WERI-Rb-1 (cell line): ENCODE measurements at places on chromosomes 5 and 9.

GRCh38 chr5:96936431-96937320 lies 796 bp downstream of the LNPEP start:
- peak; percentile 38 for DNase-seq

DNA sequence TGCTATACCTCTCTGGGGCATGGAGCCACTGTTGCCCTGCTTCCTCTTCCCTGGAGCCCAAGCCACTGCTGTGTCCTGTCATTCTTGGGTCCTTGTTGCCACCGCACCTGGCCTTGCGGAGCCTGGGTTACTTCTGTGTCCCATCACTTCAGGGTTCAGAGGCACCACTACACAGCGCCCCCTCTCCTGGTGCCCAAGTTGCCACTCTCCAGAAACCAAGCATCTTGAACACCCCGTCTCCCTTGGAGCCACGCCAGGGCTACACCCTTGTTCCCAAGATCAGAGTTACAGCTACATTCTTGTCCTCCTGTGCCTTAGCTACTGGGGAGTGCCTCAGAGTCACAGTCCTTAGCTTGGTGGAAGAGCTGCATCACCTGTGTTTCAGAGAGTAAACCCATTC lies 147.2 kb upstream of the CD180 start:
- no peak for DNase-seq

DNA sequence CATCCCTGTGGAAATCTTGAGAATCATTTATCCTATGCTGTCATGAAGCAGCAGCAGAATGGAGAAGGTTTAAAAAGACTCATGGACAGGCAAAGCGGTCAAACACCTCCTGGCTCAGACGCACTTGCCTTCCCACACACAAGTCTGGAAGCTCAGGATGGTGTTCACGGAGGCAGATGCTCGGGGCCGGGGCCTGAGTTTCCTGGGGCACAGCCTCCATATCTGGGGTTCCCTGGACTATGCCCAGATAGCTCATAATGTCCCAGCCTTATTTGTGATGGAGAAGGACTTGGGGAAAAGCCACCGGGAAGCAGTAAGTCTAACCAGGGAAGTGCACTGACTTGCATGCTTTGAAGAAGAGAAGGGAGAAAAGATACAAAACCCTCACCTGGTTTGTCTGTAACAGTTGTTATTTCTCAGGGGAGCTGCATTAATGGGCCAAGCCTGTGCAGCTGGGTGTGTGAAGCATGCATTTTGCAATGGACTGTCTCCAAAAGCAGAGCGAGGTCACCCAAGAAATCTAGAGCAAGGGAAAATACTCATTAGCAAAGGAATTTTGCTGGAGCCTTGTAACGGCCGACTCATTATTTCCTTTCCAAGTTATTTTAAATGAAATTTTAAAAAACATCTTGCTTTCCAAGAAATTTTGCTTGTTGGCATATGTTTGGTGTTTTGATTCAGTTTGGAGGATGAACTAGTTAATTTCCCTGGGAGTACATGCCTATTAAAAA lies 3.4 kb downstream of the S1PR3 start:
- DNase-seq: no peak

DNA sequence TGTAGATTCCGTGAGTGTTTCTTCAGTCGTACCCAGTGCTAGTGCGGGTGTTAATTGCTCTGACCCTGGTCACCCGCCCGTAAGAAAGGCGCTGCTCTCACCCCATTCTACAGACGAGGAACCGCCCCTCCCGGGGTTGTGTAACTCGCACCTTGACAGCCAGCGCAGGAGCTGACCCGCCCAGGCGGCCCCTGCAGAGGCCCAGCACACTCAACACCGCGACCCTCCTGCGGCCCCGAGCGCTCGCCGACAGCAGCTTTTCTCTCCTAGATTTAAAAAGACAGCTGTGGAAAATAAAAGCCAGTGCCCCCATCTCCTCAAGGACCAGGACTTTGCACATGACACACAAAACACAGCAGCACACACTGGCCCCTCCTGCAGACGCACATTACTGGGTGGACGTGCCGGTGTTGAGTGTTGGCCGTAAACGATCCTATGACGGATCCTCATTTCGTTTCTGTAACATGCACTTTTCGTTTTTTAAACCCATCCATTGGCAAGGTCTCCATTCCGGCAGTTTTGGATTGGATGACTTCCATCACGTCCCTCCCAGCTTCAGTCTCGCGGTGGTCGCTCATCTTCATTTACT lies 22.9 kb downstream of the OR2V2 start:
- DNase-seq: no peak

GRCh38 chr9:129487658-129488483 lies 133.0 kb downstream of the C9orf50 start:
- DNase-seq: peak; percentile 47

DNA sequence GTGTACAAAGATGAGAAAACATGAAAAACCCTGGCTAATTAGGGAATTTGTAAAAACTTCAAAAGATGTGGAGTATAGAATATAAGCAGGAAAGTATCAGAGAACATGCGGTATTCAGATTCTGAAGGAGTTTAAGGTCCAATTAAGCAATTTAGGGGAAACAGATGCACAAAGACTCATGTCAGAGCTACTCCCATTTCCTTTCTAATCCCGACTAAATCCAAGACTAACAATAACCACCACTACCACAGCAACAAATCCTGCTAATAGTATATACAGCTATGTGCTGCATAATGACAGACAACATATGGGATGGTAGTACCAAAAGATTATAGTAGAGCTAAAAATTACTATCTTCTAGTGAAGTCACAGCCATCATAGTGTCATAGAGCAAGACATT lies 102.1 kb downstream of the LURAP1L start:
- DNase-seq: no peak

- no peak for DNase-seq
Observed at GRCh38 chr5:32586276-32586599, 881 bp downstream of the SUB1 start.

DNA sequence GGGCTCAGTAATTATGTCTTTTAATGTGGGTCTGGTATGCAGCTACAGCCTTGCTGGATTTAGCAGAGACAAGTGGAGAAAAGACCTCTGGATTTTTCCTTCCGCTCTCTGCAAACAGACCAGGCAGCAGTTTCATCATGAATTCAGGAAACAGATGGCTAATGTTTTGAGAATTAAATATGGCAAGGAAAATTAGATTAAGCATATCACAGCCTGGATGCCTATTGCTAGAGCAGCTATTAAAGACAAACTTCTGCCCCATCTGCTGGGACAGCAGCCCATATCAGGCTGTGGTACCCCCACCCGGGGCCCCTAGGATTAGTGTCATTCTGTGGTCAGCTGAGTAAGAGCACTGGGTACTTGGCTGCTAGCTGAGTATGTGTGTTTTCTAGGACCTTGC lies 6.2 kb downstream of the SKP2 start:
- DNase-seq: peak; percentile 75

DNA sequence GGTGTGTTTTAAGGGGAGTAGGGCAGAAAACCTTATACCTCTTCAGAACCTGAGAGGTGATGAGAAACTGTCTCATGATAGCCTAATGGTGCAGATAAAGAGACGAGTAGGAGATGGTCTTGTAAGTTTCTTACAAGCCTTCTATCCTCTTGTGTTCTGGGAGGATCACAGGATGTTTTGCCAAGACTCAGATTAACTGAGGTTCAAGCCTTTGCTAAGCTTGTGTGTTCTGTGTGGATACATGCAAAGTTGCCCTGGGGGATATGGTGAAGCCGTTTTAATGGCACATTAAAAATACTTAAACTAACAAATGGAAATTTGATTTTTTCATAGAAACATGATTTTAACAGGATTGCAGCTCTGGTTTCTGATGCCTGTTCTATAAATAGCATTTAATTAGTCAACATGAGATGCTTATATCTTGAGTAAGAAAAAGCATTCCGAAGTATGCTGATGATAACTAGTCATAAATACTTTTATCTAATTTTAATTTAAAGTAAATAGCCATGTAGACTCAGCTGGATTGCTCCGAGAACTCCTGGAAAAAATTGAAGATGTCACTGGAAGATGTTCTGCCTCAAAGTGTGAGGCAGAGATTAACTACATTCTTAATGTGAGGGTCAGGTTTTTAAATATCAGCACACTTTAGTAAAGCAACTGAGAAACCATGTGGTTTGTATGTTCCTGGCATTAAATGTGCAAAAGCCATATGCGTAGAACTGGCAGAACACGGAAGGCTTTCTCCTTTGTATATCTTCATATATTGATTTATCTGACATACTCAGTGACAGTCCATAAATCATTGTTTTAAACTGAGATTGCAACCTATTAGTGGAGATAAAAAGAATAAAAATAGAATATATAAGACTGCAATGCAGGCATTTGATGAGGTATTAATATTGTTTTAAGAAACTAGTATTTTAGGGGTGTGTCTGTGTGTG lies 53.7 kb downstream of the IPO11 start:
- no peak for DNase-seq

DNA sequence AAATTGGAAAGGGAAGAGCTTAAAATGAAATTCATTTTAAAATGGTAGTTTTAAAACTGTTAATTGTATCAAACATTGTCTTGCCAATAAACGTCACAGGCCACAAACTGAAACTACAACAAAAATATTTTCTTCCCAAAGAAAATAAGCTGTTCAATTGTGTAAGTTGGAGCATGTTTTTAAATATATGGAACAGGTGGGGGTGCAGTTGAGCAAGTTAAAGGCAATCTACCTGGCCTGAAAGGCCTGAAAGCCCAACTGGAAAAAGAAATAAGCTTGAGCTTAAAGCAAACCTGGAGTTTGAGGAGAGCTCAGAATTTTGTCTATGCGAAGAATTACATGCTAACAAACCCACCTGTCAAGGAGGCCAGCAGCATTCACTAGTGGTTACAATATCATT lies 439.5 kb downstream of the ACTL7B start:
- DNase-seq: no peak

GRCh38 chr9:120454467-120454866 lies 125.5 kb downstream of the CDK5RAP2 start:
- no peak for DNase-seq

DNA sequence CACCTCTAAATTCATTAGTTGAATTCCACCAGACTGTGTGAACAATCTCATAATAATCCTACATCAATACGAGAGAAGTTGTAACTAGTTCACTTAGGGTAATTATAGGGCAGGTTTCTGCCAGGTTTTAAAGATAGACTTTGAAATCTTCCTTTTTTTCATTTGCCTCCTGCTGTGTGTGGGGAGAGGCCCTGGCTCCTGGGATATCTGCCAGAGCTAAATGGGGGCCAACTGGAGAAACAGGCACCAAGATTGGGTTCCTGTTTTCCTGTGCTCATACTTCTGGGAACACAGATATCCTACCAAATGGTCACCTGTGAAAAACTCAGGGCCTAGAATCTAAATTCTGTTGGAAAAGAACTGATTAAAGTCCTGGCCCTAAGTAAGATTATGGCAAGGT lies 42.3 kb downstream of the SH3RF2 start:
- DNase-seq: no peak

- DNase-seq: peak; percentile 86
Observed at GRCh38 chr9:136160381-136160841, 41.7 kb upstream of the TMEM250 start.

DNA sequence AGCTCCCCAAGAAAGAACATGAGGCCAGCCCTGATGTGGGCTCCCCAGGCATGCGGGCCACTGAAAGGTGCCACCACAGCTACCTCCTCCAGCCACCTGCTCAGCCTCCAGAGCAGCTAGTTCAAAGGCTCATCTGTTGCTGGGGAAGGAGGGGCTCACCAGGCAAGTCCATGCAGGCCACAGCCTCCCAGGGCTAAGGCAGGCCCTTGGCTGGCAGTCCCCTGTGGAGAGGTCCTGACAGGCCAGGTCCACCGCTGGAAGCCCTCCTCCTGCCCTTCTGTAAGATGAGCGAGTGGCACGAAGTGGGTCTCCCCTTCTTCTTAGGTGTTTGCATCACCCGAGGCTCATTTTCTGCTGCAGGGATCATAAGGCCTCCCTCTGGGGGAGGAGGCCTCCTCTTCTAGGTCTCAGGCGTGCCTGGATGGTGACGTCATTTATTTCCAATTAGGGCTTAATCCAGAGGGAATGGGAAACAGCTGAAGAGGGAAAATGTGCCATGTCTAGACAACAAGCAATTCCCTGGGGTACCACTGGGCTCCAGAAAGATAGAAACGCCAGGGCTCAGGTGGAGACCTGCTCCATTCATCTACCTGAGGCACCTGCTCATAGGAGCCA lies 91.6 kb downstream of the CFAP90 start:
- peak; percentile 44 for DNase-seq

- DNase-seq: no peak
Observed at GRCh38 chr5:171914726-171915338, 91.6 kb downstream of the FBXW11 start.

- no peak for DNase-seq
Observed at GRCh38 chr5:862367-863243, 11.8 kb upstream of the ZDHHC11 start.

GRCh38 chr5:179614745-179615144 lies 8.7 kb downstream of the HNRNPH1 start:
- DNase-seq: no peak

DNA sequence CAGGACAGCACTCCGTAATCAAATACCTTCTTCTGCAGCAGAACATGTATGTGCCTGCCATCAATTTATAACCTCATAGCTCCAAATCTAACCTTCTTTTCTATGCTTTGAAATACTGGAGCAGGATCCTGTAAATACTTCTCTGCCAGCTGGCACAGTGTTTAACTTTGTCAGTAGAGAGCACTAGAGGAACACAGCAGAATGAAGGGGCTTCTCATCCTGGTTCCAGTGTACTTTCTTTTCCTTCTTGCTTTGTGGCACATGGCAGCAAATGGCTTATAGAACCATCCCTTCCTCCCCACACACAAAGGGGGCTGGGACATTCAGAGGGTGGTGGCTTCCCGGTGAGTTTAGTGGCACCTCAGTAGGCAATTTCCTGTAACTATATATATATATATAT lies 3.8 kb upstream of the FBXW11 start:
- DNase-seq: peak; percentile 11

GRCh38 chr5:67831048-67831447 lies 384.5 kb upstream of the PIK3R1 start:
- no peak for DNase-seq

- no peak for DNase-seq
Observed at GRCh38 chr9:101158361-101158760, 129.8 kb downstream of the PLPPR1 start.
